ENCODE measurements at places on chromosomes 4 and X. TPM values are rescaled to one million over a fixed set of nuclear protein-coding genes. Genes with fewer than 3 reads are reported as not detected.

Gene GPRASP3
- total RNA-seq = 1.7 TPM

Gene SLC10A6
- total RNA-seq = 5.3 TPM

Gene NKX3-2
- not detected for total RNA-seq

Gene BBS12
- 3.1 TPM for total RNA-seq

Gene AIMP1
- total RNA-seq = 32.3 TPM

Gene MAEA
- 60.0 TPM for total RNA-seq

Gene MMRN1
- total RNA-seq = 1.5 TPM

Gene RS1
- not detected for total RNA-seq

Gene DIPK2B
- total RNA-seq = under 0.01 TPM

Gene SPIN2A
- total RNA-seq = not detected

Gene XAGE2
- total RNA-seq = not detected

Gene GPAT3
- total RNA-seq = 3.2 TPM

Gene ELOVL6
- total RNA-seq = 7.5 TPM

Gene TLL1
- 3.6 TPM for total RNA-seq

Gene SPANXB1
- total RNA-seq = not detected

Gene EMCN
- not detected for total RNA-seq

Gene EVC
- total RNA-seq = 17.9 TPM

Gene FHDC1
- total RNA-seq = 2.3 TPM

Gene XPNPEP2
- total RNA-seq = not detected

Gene NAP1L2
- total RNA-seq = 0.43 TPM

Gene PPEF2
- total RNA-seq = not detected

Gene MAP7D2
- 0.24 TPM for total RNA-seq

Gene VCX3A
- not detected for total RNA-seq

Gene CLIC2
- under 0.01 TPM for total RNA-seq

Gene GUCY1A1
- total RNA-seq = 0.64 TPM

Gene MAGEH1
- 4.8 TPM for total RNA-seq

Gene PNMA3
- not detected for total RNA-seq

Gene HSFX1
- total RNA-seq = 0.85 TPM

Gene RASGEF1B
- total RNA-seq = 15.9 TPM

Gene ELK1
- total RNA-seq = 15.8 TPM

Gene GYPE
- total RNA-seq = not detected

Gene TLR10
- total RNA-seq = not detected

Gene SRPX
- 1.9 TPM for total RNA-seq

Gene MAGEA2B
- not detected for total RNA-seq

Gene RPL34
- 990 TPM for total RNA-seq

Gene SHOX
- not detected for total RNA-seq

Gene CHST7
- total RNA-seq = 6.2 TPM

Gene CT83
- total RNA-seq = 1.1 TPM

Gene CRLF2
- total RNA-seq = not detected

Gene PPEF1
- not detected for total RNA-seq
